ENCODE measurements at places on chromosomes 12 and 14.

DNA sequence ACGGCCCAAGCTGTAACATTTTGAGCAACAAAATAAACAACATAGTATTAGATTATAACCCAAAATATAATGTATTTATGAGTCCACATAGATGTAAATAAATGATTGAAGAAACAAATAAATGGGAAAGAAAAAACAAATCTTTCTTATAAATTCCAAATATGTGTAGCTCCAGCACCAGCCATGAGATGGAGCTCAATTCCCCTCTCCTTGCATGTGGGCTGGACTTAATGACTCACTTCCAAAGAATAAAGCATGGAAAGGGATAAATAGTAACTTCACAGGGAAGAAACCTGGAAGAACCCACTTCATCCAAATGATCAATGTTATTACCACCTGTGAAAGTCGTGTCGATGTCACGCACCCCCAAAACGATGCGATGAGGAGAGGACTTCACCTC is 158.8 kb downstream of the RPAP3 start:
- peak; percentile 52 for DNase-seq

DNA sequence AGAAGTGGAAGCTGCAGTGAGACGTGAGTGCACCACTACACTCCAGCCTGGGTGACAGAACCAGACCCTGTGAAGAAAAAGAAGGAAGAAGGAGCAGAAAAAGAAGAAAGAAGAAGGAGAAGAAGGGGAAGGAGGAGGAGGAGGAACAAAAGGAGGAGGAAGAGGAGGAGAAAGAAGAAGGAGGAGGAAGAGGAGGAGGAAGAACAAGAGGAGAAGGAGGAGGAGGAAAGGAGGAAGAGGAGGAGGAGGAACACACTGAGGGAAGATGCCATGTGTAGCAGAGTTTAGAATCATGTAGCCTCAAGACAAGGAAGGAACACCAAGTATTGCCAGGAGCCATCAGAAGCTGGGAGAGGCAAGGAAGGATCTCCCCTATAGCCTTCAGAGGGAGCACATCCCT is 241.5 kb downstream of the KSR2 start:
- DNase-seq: no peak

- no peak for DNase-seq
These were observed 11.9 kb downstream of the RHOF start for GRCh38 chr12:121781484-121781997.

GRCh38 chr12:98325003-98325402 is 190.4 kb upstream of the TMPO start:
- no peak for DNase-seq

DNA sequence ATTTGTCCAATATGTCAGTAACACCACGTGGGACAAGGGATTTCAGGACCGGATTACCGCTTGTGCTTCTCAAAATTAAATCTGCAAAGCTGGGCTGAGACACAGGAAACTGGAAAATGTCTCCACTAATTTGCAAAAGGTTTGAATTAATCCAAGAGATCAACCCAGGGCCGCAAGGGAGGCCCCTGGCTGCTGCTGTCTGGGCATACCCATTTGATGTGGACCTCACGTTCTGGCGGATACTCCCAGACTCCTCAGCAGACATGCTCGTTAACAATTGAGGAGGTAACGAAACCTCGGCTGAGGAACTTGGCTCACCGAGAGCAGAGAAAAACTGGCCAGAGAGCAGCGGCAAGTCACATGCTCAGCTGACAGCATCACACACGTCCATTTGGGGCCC is 180.6 kb downstream of the SLC15A4 start:
- no peak for DNase-seq

- no peak for DNase-seq
These were observed 87.0 kb downstream of the SLC25A47 start for GRCh38 chr14:100410056-100410565.

DNA sequence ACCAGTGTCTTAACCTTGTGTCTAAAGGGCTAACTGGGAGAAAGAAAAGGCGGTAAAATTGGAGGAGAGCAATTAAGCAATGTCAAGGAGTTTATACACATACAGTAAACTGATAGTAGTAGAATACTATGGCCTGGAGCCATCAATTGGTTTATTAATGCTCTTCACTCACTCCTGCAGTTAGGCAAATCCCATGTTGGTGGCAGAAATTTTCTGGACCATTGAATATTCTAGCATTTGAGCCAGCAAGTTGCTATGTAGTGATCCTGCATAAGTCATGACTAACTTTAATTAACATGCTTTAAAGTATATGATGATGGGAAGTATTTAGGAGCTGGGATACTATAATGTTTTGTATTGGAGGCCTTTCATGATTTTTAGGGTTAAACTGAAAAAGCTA is 14.3 kb upstream of the DERA start:
- no peak for DNase-seq

DNA sequence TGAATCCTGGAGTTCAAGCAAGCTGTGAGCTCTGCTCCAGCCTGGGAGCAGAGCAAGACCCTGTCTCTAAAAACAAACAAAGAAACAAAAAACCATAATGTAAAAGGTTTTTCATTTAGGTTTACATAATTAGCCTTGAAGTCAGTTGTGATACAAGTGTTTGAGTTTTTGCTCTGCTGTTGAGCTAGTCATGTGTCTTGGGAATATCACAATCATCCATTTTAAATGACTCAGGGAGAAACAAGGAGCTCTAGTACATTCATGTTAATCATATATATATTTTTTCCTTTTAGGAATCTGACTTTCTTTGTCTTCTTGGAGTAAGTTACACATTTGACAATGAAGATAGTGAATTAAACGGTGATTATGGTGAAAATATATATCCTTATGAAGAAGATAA is 12.9 kb downstream of the MIA2 start:
- no peak for DNase-seq

GRCh38 chr14:50717811-50718210 is 49.7 kb upstream of the SAV1 start:
- no peak for DNase-seq

GRCh38 chr12:1044199-1044598 is 53.2 kb downstream of the ERC1 start:
- DNase-seq: no peak

Measured in MCF 10A (cell line).